ENCODE measurements at places on chromosomes 2 and 18. TPM values are rescaled to one million over a fixed set of nuclear protein-coding genes. Genes with fewer than 3 reads are reported as not detected.

DNA sequence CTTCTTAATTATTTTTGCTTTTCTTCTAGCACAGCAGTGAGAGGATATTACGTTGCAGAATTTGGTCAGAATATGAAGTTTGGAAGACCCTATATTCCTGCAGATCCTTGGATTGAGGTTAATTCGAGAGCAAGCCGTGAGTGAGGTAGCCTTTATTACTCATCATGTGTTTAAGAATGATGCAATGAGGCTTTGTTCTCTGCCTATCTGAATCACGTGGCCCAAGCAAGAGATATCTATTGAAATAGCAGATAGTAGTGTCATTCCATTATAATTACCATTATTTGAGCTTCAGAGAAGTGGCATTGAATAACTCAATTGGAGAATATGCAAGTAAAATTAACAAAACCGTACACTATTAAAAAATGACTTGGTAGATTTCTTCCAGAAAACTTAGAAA, 641.1 kb downstream of the TMEM182 start:
- no peak for DNase-seq

- no peak for DNase-seq
Measured at GRCh38 chr2:75573145-75573878, 12.6 kb upstream of the EVA1A start.

The FAM117B gene
- 1.6 TPM for total RNA-seq

- no peak for DNase-seq
Measured at GRCh38 chr2:62787386-62787785, 81.9 kb downstream of the EHBP1 start.

GRCh38 chr2:105711394-105711793, 33.3 kb upstream of the NCK2 start:
- DNase-seq = no peak

The ARHGAP15 gene
- 8.4 TPM for total RNA-seq

The BARD1 gene
- 14.0 TPM for total RNA-seq

DNA sequence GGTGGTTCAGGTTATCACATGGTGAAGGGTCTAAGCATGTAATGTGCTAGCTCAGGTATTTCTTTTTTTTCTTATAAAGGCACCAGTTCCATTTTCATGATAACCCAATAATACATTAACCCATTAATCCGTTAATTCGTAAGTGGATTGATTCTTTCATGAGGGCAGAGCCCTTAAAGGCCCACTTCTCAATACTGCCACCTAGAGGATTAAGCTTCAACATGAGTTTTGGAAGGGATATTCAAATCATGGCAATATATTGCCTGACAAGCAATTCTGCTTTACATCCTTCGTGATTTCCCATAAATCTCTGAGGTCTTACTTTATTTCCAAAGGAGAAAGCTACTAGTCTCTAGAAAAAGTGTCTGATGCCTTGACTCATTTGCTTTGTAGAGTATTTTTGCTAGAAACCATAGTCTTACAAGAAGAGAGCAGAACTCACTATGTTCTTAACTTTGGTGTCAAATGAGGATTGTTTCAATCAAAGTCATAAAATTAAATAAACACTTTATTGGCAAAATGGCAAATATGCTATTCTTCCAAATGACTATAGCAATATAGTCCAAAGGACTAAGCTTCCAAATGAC, 271.3 kb downstream of the KCNS3 start:
- no peak for DNase-seq

DNA sequence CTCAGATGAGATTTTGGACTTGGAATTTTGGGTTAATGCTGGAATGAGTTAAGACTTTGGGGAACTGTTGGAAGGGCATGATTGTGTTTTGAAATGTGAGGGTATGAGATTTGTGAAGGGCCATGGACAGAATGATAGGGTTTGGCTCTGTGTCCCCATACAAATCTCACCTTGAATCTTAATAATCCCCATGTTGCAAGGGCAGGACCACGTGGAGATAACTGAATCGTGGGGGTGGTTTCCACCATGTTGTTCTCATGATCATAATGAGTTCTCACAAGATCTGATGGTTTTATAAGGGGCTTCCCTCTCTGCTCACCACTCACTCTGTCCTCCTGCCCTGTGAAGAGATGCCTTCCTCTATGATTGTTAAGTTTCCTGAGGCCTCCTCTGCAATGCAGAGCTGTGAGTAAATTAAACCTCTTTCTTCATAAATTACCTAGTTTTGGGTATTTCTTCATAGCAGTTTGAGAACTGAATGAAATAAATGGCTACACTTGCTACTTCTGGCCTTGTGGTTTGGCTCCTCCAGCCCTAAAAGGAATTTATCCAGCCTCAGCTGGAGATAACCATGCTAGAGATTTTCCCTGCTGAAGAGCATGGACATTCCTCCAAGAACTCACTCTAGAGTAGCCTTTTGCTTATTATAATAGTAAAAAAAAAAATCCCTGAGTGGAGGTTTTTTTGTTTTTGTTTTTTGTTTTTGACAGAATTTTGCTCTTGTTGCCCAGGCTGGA, 144.3 kb upstream of the TFPI start:
- DNase-seq = no peak

DNA sequence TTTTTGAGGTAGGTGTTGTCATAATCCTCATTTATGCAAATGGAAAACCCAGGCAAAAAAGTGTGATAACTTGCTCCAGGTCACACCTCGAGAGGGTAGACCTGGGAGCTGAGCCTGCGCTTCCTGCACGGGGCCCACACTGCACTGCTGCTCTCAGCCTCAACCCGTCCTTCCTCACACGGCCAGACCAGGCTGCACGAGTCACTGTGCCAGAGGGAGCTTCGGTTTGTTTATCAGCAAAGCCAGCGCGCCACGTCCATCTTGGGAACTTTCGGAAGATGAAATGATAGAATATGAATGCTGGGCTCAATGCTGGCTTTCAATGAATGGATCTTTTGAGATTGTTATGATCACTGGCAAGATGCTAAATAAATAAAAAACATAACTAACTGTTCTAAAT, 14.4 kb downstream of the COPS9 start:
- DNase-seq = no peak

DNA sequence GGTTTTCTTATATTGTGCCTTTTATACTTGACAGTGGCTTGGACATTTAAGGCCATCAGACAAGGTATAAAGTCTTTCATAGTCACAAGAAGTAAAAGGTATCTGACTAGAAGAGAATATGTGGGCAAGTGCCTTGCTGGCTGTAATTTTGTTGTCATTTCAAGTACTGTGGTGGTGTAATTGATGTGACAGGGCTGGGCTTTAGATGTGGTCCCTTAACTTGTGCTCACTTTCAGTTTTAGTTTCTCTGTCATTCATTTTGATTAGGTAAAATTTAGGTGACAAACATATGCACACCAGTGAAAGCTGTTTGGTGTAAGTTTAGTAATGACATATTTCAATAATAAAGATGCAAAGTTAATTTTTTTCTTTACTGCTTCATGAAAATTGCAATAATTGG, 31.2 kb upstream of the TBR1 start:
- DNase-seq = no peak

The NPHP1 gene
- total RNA-seq = 4.7 TPM

DNA sequence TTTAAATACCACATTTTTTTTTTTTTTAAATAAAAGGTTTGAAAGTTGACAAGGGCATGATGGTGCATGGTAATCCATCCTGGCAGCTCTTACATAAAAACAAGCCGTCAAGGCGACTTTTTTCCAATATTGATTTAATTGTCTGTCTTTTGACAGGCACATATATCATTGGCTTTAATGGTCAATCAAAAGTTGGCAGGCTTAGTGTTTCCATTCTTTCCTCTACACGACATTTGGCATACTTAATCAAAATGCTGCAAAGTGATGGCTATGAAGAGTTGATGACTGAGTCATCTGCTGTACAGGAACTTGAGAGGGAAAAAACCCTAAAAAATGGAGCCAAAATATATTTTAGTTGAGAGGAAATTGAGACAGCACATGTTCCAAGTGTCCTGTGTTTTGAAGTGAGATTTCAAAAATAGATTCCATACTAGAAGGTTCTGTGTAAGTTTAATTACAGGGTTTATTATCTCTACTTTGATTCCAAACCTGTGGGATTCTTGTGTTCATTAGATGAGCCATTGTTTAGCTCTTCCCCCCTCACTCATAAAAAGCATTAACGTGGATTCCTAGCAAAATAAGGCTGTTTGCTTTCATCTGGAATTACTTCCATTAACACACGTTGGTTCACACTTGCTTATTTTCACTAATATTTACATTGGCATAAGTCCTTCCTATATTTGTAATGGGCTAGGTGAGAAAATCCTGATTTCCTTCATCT, 3.2 kb downstream of the TSHZ1 start:
- DNase-seq = no peak
